ENCODE measurements at places on chromosomes 5 and 9.

DNA sequence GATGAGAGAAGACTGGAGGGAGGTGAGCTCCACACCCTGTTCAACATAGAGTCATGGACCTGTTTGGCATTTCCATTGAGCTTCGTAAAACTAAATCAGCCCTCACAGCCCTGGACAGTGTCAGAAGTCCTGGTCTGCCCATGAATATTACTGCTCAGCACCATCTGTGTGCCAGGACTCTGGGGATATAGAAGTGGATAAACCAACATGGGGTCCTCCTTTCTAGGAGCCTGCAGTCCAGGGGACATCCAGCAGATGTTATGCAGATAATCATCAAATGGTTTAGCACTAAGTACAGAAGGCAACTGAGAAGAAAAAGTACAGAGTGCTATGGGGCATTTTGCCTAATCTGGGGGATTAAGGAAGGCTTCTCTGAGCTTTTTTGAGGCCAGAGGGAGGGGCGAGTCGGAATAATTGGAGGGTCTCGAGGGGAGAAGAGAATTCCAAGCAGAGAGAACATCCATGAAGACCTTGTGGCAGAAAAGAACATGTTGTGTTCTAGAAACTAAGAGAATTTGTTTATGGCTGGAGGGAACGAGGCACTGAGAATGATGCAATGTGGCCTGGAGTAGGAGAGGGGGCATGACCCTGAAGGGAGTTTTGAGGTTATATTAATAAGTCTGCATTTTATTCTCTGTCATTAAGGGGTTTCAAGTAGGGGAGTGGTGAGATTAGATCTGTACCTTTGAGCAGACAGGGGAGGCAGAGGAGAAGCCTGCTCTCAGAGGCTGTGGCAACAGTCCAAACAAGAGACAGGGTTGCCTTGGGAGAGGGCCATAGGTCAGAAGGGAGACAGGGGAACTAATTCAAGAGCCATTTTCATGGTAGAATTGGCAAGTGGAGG is 63.5 kb upstream of the SLC2A8 start:
- DNase-seq: no peak
- H3K36me3 ChIP-seq: no peaks in the 10 kb centered on the region
- H3K27ac ChIP-seq: no peak overlapping the region
- no peaks in the 10 kb centered on the region for H3K4me1 ChIP-seq
- no peaks in the 10 kb centered on the region for H3K27me3 ChIP-seq

GRCh38 chr5:65721720-65722574 is at the start of the genes NLN and SGTB:
Gene NLN, plus strand, starts transcription at chr5:65722205. Its CDS starts 169 bp downstream, at chr5:65722374.
Gene SGTB, minus strand, starts transcription at chr5:65722109. Its CDS starts 1,302 bp downstream, at chr5:65720807.
- H3K4me1 ChIP-seq: peaks cover 25% of the 10 kb centered on the region
- no peaks in the 10 kb centered on the region for H3K36me3 ChIP-seq
- no peaks in the 10 kb centered on the region for H3K27me3 ChIP-seq
- peak; percentile 84 for DNase-seq

DNA sequence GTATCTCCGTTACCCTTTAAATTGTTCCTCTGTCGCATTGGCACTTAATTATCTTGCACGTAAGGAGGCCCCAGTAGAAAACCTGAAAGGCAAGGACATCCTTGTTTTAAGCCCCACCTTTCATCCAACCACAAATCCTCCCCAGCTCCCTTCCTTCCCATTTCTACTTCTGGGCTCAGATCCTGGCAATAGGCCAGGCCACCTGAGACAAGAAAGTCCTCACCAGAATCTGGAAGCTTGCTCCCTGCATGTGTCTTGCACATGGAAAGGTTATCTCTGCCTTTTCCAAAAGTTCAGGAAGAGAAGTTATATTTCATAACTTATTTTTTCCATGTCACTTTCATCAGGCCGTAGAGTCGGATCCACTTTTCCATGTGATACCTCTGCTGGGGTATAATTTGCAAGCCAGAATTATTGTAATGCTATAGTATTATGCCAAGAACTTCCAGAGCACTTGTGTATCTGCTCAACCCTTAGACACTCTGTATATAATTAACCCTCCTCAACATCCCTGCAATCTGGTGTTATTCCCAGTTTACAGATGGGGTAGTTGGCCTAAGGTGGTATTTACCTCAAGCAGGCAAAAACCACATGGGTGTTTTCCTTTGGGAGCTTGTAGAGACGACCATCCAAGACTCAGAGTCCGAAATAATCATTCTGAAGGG is 2.6 kb upstream of the SHB start:
- peak overlapping the region; percentile 4 for H3K27ac ChIP-seq
- peaks cover 8% of the 10 kb centered on the region for H3K36me3 ChIP-seq
- H3K4me1 ChIP-seq: peaks cover 21% of the 10 kb centered on the region
- peaks cover 17% of the 10 kb centered on the region for H3K27me3 ChIP-seq
- H3K4me3 ChIP-seq: peak overlapping the region; percentile 24
- DNase-seq: no peak

DNA sequence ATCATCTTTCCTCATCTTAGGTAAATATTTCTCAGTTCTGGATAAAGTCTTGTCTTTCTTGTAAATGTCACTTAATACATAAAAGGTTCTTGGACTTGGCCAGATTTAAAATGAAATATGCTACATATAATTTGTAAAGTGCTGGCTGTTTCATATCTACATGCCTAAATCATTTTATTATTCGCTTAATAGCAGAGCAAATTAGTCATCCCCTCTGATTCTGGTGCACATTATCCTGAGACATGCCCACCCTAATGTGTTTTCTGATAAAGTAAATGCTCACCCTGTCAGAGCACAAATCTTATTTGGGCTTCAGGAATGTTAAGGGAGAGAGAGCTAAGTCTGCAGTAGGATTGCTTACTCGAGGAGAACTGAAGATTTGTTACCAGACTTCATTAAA is 166.5 kb upstream of the IZUMO3 start:
- no peak overlapping the region for H3K4me3 ChIP-seq
- no peaks in the 10 kb centered on the region for H3K4me1 ChIP-seq

DNA sequence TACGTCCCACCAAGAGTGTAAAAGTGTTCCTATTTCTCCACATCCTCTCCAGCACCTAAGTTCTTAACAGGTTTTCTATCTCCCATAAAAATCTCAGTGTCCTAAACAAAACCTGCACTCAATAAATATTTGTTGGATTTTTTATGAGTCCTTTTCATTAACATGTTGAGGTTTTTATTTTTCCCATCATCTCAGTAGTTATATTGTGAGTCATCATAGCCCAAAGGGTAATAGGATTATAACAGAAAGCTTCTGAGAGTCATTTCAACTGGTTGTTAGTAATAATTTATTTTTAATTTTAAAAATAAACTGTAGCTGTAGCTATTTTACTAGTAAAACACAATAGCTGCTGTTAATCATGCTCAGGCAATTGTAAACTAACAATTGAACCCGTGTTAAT is 331.6 kb upstream of the SLC30A5 start:
- H3K4me1 ChIP-seq: no peaks in the 10 kb centered on the region
- no peaks in the 10 kb centered on the region for H3K27me3 ChIP-seq
- no peaks in the 10 kb centered on the region for H3K36me3 ChIP-seq
- no peak for DNase-seq

- no peaks in the 10 kb centered on the region for H3K27me3 ChIP-seq
- H3K36me3 ChIP-seq: peaks cover 3% of the 10 kb centered on the region
- no peak overlapping the region for H3K27ac ChIP-seq
- H3K4me3 ChIP-seq: no peak overlapping the region
- DNase-seq: no peak
Observed at GRCh38 chr9:133791735-133792649, 53.8 kb upstream of the SARDH start.

- H3K27ac ChIP-seq: peak overlapping the region; percentile 91
- DNase-seq: no peak
- H3K27me3 ChIP-seq: no peaks in the 10 kb centered on the region
- H3K36me3 ChIP-seq: peaks cover 69% of the 10 kb centered on the region
Observed at GRCh38 chr5:134545070-134545868, 19.8 kb downstream of the JADE2 start.
